ENCODE measurements at places on chromosomes 7 and 10.

DNA sequence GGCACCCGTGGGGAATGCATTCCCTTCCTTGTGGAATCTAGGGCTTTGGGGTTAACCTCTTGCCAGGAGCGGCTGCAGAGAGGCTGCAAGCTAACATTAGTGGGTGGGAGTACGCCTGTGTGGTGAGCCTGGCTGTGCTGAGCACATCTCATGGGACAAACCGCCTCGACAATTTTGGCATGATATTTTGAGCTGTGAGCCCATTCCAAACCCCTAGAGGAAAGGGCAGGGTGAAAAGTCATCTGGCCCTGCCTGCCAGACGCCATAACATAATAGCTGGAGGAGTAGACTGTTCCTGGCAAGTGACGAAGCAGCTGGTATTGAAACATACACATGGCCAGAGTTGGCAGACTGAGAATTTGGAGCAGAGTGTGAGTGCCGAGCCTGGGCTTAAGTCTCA is 110.0 kb downstream of the TACC2 start:
- DNase-seq, result no peak

- DNase-seq, result no peak
Measured at GRCh38 chr10:79463578-79464496, 18.4 kb upstream of the ZCCHC24 start.

DNA sequence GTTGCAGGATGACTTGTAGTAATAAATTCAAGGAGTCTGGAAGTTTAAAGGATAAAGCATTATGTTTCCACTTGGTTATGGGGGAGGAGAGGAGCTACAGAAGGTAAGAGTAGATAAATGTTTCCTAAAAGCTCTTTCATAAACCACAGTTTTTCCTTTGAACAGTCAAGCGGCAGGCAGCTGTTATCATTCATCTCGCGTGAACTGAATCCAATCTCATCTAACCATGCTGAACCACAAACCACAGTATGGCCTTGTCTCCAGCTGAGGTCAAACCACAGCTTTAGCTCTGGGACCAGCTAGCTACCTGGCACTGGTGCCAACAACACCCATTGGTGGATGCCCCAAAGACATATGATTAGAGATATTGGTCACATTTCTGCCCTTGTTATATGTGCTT is 63.3 kb downstream of the NOC3L start:
- no peak for DNase-seq

GRCh38 chr10:33052263-33052875 is 94.3 kb upstream of the ITGB1 start:
- no peak for DNase-seq

- DNase-seq, result no peak
Measured at GRCh38 chr7:66880053-66880452, 41.0 kb upstream of the TMEM248 start.

GRCh38 chr10:34666008-34666704 is 148.9 kb downstream of the PARD3 start:
- no peak for DNase-seq

- no peak for DNase-seq
Measured at GRCh38 chr7:20190560-20191390, 26.4 kb downstream of the MACC1 start.
